ENCODE measurements at places on chromosomes 3 and 15.

GRCh38 chr3:13541691-13542090, 7.2 kb upstream of the FBLN2 start:
- DNase-seq: no peak

DNA sequence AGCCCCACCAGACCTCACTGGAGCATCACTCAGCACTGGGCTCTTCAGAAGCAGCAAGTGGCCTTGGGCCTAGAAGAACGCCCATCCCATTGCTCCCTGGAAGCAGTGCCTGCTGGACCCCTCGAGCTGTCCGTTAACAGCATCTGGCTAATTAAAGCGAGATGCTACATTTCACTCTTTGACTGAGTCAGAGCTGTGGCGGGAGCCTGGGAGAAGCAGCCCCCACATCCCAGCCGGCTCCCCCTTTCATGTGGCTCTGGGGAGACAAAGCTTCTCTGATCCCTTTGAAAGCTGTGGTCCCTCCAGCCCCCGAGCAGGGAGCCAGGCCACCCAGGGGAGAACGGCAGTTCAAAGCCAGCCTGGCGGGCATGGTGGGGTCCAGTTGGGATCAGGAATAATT, 103.7 kb downstream of the MEGF11 start:
- DNase-seq: no peak

GRCh38 chr15:34665498-34666116, 82.2 kb upstream of the GOLGA8B start:
- no peak for DNase-seq

- no peak for DNase-seq
These were observed 222.2 kb downstream of the EPHB1 start for GRCh38 chr3:135017003-135017893.

- no peak for DNase-seq
These were observed 13.2 kb downstream of the FGD5 start for GRCh38 chr3:14831916-14832450.

DNA sequence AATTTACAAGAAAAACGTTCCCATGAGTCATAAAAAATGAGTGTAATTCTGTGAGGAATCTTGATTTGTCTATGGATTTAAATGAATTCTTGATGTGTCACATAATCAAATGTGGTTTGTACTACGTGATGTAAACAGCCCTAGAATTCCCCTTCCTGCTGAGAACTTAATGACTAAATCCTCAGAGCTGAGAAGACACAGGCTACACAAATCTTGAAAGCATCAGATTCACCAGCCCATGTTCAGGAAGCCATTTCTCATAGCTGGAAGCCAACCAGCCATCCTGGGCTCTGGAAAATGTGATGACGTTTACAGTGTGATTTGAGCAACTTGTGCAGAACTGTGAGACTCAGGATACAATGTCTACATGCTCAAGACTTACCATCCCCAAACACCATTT, 193.7 kb upstream of the MME start:
- no peak for DNase-seq

- DNase-seq: no peak
These were observed 135.0 kb downstream of the GREM1 start for GRCh38 chr15:32852771-32853170.

DNA sequence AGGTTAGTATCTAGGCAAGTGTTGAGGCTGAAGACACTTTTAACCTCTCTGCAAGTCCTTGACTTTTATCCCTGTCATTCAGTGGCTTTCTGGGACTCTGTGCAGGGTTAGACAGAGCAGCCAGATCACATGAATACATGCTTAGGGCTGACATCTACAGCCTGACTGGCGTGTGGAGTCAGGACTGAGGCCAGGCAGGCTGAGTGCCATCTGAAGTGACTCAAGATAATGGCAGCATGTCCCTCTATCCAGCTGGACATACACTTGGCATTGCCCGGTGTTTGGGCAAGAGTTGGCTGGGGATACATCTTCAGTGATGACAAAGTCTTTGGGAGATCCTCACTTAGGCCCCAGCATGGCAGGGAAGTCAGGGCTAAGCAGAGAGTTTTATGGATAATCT, 22.4 kb downstream of the DUOX2 start:
- no peak for DNase-seq

DNA sequence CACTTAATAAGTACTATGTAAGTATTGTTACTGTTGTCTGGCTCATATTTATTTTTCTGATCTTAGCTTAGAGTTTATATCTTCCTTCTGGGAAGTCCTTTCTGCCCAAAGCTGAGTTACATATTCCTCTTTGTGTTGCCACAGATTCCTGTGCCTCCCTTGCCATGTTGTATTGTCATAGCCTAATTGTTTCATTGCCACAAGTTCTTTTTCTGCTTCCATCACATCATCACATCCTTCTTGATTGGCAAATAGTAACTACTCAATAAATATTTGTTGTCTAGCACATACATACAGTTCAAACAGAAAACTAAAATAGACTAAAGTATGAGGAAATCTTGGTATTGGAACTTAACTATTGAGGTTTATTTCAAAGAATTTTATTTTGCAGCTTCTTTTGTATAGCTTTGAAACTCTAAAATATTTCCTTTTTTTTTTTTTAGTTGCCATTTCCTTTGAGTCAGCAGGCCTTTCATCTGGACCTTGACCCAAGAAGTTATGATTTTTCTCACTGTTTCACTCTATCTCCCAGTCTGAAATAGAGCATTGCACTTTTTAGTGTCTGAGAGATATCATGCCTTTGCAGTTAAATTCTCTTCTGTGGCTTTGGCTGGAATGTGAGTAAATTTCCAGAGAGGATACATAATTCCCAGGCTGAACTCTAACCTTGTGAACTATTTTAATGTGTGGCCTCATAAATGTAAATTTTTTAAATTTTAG, 98.2 kb downstream of the ZNF609 start:
- no peak for DNase-seq

DNA sequence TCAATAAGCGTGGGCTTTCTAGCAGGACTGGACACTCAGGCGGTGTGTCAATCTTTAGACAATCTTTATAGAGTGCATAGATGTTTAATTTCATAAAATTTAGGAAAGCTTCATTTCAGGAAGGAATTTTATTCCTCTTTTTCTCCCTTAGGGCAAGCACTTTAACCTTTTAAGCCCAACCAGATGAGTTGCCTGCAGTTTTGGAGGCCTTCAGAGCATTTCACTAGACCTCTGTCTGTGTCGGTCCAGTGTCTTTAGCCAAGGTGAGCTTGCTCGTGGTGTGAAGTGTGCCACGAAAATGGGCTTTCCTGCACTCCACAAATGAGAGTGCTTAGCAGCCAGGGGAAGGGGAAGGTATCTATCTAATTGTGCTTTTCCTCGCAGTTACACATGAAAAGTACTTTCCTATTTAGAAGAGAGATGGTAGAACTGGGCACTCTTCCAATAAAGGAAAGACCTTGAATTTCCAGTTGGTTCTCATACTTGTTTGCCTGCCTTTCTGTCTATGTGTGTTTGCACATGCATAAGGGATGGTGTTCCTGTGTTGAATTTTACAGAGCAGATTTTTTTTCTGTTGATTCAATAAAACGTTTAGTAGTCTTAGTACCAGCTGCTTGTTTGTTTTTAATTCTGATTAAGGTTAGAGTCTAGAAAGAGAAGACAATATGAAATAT, 53.6 kb downstream of the FEZF2 start:
- no peak for DNase-seq

GRCh38 chr15:93830221-93831080, 400.9 kb upstream of the MCTP2 start:
- DNase-seq: no peak

DNA sequence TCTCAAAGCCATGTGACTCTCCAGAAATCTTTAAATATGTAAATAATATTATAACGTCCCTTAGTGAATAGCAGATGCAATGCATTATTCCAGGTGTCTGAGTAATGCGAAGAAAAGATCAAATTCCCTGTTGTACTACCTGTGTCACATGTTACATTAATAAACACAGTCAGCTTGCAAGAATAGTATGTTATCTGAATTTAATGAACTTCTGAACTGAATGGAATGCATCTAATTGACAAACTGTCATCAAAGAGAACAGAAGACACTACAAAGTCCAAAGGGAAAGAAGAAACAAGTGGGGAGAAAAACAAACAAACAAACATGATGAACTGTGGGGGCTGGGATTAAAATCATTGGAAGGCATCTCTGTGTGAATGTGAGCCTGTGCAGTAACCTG, 508.8 kb downstream of the LPP start:
- DNase-seq: no peak

GRCh38 chr3:158330870-158331269, 221.0 kb downstream of the RSRC1 start:
- no peak for DNase-seq

DNA sequence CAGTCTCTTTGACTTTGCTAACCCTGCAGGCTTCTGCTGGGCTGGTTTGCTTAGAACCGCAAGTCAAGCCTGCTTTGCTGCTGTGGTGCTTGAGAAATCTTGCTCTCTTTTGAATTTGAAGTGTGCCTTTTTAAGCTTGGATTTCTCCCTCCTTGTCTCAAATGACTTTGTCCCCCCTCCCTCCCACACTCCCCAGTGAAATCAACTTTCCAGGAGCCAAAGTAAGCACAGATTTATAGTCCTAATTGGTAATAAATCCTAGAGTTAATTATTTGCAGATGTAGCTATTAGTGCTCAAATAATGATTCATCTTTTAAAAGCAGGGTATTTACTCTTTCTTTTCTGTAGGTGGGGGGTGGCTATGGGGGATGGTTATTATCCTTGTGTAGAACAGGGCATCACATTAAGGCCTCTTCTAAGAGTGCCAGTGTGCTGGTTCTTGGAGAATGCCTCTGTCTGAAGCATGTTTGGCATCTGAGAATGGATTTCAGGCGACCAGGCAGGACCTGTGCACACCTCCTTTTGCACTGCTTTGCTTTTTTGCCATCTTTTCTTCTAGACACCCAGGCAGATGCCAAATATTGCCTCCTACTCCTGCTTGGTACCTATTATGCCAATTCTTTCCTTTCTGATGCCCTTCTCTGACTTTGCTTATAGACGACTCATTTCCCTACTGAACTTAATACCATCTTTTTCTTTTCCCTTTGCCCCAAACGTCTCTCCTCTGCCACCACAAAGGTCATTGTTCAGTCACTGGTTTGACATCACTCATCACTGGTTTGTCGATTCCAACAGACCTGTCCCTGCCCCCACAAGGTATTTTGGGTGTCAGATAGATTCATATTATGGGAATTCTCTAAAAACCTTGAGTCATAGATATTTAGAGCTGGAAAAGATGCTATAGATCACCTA, 50.7 kb downstream of the CLDN11 start:
- DNase-seq: no peak

DNA sequence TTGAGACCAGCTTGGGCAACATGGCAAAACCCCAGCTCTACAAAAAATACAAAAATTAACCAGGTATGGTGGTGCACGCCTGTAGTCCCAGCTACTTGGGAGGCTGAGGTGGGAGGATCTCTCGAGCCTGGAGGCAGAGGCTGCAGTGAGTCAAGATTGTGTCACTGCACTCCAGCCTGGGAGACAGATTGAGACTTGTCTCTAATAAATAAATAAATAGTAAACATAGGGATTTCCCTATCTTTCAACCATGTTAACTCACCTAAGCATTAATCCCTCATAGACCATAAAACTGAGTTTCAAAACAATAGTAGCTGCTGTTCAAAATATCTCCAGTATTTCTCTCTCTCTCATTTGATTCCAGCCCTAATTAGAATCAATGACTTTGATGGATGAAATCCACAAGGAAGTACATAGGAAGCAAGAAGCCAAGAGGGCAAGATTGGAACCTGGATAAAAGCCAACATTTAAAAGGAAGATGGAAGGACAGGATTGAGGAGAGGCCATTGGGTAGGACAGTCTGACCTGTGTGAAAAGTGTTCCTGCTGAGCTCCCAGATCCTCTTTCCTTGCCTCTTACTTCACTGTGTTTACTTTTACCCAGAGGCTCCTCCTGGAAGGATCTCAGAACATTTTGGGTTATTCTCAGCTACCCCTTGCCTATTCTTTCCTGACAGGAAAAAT, 12.4 kb upstream of the TTBK2 start:
- DNase-seq: no peak

DNA sequence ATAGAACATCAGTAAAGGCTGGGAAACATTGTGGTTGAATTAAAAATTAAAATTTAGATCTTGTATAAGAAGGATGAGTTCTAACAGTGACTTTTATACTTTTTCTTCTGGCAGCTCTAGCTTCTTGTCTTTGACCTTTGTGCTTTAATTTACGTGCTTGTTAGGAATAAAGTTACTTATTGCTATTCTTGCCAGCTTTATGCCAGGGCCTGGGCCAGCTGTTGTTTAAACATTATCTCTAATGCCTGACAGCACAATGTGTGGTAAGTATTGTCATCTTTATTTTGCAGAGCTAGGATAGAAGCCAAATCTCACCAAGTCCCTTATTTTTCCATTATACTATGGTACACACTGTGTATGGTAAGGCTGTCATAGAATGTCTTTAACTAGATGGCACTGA, 766.7 kb upstream of the GOLIM4 start:
- DNase-seq: no peak

DNA sequence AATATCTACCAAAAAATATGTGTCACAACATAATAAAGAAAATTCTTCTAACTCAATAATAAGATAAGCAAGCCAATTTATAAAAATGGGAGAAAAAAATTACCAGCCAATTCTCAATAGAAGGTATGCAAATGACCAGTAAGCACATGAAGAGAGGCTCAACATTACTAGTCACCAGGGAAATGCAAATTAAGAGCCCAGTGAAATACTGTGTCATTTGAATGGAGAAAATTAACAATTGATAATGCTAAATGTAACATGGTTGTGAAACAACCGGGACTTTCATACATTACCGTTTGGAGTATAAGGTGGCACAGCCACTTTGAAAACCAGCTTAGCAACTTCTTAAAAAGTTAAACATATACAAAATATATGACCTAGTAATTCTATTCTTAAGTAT, 460.7 kb downstream of the IGSF11 start:
- DNase-seq: no peak

DNA sequence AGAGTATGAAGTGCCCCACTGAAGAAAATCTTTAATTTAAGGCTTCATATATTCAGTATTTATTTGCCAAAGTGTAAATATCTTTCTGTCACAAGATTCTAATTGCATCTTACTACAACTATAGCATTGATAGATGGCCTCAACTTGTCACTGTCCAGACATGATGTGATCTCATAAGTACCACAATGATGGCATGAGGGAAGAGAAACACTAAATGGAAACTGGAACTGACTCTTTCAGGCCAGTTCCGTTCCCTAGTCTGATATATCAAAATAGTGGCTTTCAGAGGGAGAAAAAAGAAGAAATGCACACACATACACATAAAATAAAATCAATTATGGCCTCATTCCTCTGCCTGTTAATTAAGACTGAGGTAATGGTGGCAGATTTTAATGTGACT, 615.7 kb downstream of the TBL1XR1 start:
- no peak for DNase-seq

GRCh38 chr3:132228923-132229322, 88.3 kb upstream of the ACP3 start:
- no peak for DNase-seq

GRCh38 chr15:56146756-56147155, 96.9 kb downstream of the RFX7 start:
- no peak for DNase-seq

GRCh38 chr3:58215317-58216025, 4.7 kb upstream of the DNASE1L3 start:
- DNase-seq: no peak

GRCh38 chr3:118167571-118167970, 867.1 kb downstream of the IGSF11 start:
- no peak for DNase-seq

- DNase-seq: no peak
These were observed 110.2 kb downstream of the SEMA5B start for GRCh38 chr3:122917412-122917811.

GRCh38 chr3:53721187-53722119, 124.8 kb downstream of the CHDH start:
- no peak for DNase-seq
